ENCODE measurements at places on chromosomes 2 and 18.

DNA sequence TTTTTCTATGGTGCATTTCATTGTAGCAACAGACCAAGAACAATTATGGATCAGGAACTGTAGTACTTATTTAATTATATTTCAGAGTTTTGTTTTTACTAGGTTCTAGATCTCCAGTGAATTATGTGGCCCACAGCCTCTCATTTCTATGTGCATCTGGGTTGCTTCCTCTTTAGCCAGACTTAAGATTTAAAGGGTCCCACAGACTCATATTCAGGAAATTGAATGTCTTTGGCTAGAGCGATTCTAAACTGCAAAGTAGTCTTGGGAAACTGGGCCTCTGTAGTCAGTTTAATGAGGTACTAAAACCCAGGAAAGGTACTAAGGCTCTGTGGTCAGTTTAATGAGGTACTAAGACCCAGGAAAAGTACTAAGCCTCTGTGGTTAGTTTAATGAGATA, 94.4 kb downstream of the LYPD6B start:
- DNase-seq, result no peak

DNA sequence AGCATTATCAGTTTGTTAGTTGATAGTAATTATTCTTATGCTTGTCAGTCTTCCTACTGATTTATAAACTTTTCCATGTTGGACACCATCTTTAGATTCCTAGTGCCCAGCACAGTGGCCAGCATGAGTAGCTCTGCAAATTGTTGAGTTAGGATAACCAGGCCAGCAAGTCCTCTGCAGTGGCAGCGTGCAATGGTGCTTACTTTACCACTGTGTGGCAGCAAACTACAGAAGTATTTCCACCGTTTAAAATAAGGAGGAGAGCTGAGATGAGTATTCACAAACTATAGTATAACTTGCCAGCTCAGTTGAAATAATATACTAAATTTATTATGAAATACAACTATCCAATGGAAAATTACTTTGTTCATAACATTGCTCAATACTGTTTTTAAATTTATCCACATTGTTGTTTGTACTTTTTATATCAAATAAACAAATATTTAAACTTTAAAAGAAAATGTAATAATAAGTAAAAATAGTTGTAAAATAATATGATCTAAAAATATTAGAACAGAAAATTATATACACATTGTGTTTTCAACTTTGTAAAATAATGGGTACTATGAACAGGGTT, 9.3 kb upstream of the THADA start:
- peak; percentile 47 for DNase-seq

DNA sequence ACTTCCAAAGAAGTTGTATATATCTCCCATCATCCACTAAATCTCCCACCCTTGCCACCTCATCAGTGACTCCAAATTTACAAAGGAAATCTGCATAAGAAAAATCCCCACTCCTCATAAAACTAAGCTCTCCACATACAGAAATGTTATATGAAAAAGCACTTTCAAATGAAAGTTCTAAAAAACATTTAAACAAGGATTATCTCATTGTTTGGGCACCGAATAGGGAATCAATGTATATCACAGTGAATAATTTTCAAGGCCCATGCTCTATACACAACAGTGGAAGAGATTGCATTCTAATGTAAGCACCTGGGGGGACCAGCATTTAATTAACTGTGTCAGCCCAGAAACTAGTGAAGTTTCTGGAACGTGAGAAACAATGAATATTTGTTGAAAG, 70.1 kb downstream of the OSR1 start:
- no peak for DNase-seq

DNA sequence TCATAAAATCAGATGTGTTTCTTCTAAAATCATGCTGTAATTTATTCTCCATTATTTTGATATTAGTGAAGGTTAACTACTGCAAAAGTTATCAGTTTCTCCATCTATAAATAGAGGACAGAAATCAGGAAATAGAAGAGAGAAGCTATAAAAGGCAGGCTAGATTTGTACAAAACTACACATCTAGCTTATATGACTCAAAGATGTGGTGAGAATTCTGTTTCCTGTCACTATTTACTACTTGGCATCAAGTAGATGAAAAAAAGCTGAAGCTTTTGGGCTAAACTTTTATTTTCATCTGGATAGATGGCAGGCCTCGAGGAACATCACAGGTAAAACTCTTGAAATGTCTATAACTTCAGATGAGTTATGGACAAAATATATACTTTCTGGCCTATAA, 49.8 kb upstream of the NAB1 start:
- no peak for DNase-seq

DNA sequence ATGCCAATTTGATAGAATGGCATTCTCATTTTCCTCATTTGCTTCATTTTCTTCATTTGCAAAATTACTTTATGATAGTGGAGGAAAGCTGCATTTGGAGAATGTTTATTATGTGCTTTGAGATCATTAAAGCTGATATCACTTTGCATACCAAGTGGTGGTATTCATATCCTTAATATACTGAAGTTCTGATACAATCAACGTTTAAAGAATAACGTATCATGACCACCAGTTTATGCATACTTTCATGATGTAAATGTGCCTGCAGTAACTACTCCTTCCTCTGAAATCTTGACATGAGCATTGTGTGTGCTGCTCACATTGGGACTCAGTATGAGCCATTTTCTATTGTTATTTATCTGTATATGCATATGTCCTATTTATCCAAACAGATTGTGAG, 302.1 kb downstream of the ARHGAP15 start:
- no peak for DNase-seq

DNA sequence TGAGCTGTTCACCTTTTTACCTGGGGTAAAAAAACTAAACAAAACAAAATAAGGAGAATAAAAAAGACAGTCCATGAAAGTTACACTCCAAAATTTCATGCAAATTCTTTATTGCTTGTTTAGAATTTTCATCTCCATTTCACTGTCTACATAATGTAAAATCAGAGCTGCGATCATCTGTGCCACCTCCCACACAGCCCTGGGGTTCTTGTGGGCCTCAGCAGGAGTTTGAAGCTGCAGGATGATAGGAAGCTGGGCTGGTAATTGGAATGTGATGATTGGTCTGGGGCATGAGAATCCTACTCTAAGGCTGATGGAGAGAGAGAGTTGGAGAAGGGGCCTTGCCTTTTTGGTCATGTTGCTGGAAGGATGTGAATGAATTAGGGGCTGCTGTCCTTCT, 4.2 kb upstream of the LHCGR start:
- no peak for DNase-seq

DNA sequence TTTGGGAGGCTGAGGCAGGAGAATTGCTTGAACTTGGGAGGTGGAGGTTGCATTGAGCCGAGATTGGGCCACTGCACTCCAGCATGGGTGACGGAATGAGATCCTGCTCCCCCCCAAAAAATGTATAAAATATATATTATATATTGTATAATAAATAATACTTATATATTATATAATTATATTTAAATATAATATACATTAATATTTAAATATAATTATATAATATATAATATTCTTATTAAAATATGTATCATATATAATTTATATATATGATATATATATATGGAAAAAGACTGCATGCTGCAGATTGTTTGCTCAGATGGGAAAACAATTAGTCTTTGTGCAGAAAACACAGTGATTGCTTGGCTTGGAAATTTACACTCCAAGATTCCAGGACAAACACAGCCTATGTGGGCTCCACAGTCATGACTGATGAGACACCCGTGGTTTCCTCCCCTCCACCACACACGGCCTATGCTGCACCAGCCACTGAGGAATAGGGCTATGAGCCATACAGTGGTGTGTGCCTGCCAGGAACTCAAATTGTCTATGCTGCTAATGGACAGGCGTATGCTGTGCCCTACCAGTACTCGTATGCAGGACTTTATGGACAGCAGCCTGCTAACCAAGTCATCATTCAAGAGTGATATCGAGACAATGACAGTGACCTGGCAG, 30.0 kb downstream of the PMAIP1 start:
- no peak for DNase-seq

DNA sequence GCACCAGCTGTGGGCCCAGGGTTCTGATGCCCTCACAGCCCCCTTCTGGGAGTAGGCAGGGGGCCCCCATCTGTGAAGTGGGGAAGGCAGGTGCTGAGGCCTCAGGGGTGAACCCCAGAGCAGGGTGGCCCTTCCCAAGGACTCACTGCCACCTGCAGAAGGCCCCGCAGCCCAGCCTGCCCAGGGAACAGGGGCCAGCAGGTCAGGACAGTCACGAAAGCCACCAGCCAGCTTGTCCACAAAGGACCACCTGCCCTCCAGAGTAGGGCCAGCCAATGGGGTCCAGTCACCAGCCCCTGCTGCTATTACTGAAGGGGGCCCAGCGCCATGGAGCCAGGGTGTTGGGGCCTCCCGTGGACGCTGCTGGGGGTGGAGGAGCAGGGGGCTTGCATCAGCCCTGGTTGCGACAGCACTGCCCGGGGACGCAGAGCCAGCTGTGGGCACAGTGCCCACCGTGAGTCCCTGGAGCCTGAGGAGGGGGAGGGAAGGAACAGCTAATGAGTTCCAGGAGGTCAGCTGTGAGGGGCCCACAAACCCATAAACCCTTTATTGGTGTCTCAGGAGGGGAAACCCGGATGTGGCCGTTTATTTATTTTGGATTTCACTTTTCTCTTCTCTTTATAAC, 11.5 kb upstream of the SNED1 start:
- DNase-seq, result no peak

DNA sequence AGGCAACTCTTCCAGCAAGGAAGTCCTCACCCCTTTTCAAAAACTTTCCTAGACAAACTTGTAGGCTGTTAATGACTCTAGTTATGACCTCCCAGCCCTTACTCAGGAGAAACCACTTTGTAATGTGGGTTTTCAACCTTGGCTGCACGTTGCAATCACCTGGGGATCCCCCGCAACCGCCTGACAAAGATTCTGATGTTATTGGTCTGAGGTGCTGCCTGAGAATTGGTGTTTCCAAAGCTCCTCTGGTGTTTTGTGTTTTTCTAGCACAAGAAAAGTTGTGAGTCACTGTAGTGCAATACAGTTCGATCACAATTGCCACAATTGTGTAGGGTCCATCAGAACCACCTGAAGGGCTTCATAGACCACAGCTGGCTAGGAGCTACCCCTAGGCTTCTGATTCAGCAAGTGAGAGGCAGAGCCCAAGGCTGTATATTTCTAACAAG, 121.6 kb downstream of the SP100 start:
- DNase-seq, result no peak

- no peak for DNase-seq
Measured at GRCh38 chr2:30266051-30266621, 34.8 kb downstream of the LBH start.

DNA sequence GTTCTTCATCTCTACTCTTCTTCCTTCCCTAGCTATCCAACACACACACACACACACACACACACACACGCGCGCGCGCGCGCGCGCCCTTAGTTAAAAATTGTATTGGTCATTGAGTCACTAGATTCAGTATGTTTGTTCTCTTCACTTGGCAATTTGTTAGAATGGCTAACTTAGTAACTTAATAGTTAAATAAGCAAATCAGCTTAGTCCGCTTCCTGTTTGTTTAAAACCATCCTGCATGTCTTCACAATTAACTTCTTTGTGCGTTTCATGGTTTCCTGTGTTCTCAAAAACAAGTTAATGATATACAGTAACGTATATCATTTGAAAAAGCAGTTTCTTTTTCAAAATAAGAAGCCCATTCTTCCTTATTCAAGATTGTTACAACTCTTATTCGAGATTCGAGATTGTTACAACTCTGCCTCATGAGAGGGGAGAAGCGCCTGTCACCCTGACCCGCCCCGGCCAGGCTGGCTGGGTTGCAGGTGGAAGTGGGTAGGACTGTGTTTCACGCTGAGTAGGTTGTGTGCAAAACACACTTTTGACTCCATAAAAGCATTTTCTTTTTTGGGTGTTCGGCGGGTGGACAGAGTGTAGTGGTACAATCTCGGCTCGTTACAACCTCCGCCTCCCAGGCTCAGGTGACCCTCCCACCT, 9.5 kb upstream of the CNNM3 start:
- no peak for DNase-seq
